HFFc6 (cell line): ENCODE measurements at places on chromosomes 1 and 21.

DNA sequence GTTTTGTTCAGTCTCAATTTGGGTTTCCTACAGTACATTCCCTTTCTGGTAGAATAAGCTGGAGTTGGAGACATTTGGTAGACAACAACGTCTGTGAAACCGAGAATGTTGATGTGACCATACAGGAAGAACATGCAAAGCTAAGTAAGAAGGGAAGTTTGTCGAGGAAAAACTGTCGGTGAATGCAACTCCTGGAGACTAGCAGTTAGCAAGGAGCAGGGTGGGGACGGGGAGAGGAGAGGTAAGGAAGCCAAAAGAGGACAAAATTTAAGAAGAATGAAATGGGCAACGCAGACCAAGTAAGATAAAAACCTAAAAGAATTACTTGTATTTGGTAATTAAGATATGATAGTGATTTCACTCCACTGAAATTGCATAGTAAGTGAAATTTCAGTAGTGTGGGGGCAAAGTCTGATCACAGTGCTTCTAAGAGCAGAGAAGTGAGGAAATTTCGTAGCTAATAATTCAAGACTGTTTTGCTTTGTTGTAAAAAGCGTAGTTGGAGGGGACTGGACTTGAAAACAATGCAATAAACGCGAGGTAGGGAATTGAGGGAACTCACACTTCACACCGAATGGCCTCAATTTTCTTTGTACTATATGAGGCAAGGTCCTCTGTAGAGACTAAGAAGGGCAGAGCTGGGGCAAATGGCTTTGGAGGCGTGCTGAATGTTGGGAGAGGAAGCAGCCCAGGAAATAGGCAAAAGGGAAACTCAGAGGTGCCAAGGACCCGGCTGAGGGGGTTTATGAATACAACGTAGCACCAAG is 787 bp upstream of the GIPC2 start:
- H3K36me3 ChIP-seq = no peaks in the 10 kb centered on the region
- peaks cover 22% of the 10 kb centered on the region for H3K4me1 ChIP-seq
- peaks cover 17% of the 10 kb centered on the region; the same call in 1 of the 2 replicates for H3K27me3 ChIP-seq
- no peak overlapping the region for H3K27ac ChIP-seq
- H3K4me3 ChIP-seq = peak overlapping the region; percentile 37

- no peaks in the 10 kb centered on the region for H3K36me3 ChIP-seq
- H3K4me1 ChIP-seq = no peaks in the 10 kb centered on the region
- H3K27me3 ChIP-seq = peaks cover 52% of the 10 kb centered on the region
- H3K27ac ChIP-seq = no peak overlapping the region
Measured at GRCh38 chr1:204684571-204685235, 835 bp downstream of the LRRN2 start.

GRCh38 chr1:87853576-87854351 is 525.1 kb downstream of the LMO4 start:
- H3K36me3 ChIP-seq = no peaks in the 10 kb centered on the region
- peak overlapping the region; percentile 66 for H3K4me3 ChIP-seq
- no peaks in the 10 kb centered on the region for H3K27me3 ChIP-seq
- DNase-seq = peak; percentile 28
- H3K4me1 ChIP-seq = peaks cover 16% of the 10 kb centered on the region

- peaks cover 17% of the 10 kb centered on the region for H3K27me3 ChIP-seq
- no peak overlapping the region for H3K27ac ChIP-seq
- H3K36me3 ChIP-seq = no peaks in the 10 kb centered on the region
- peak; percentile 33 for DNase-seq
Measured at GRCh38 chr21:38380481-38381137, 117.7 kb downstream of the ERG start.

GRCh38 chr1:227917081-227917950 is 30.4 kb downstream of the WNT9A start:
- H3K36me3 ChIP-seq = no peaks in the 10 kb centered on the region
- H3K27ac ChIP-seq = no peak overlapping the region
- H3K27me3 ChIP-seq = no peaks in the 10 kb centered on the region; the same call in 1 of the 2 replicates
- DNase-seq = no peak

DNA sequence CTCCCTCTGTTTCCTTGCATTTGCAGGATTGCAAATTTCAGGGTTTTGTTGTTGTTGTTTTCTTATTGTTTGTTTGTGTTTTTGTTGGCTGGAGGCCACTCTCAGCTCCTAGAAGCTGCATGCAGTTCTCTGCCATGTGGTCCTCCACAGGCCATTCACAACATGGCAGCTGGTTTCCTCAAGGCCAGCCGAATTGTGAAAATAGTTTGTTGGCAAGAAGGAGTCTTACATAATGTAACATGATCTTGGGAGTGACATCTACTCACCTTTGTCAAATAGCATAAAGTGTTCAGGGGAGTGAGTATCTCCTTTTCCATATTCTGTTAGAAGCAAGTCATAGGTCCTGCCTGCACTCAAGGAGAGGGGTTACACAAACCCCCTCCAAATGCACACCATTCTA is 10.6 kb upstream of the UAP1 start:
- no peaks in the 10 kb centered on the region for H3K36me3 ChIP-seq
- DNase-seq = no peak
- no peak overlapping the region for H3K4me3 ChIP-seq
- H3K4me1 ChIP-seq = peaks cover 27% of the 10 kb centered on the region
- H3K27me3 ChIP-seq = no peaks in the 10 kb centered on the region; the same call in 1 of the 2 replicates
- H3K27ac ChIP-seq = no peak overlapping the region

GRCh38 chr1:236469466-236469865 is 54.3 kb upstream of the LGALS8 start:
- no peak overlapping the region for H3K4me3 ChIP-seq
- no peaks in the 10 kb centered on the region for H3K4me1 ChIP-seq
- peaks cover 18% of the 10 kb centered on the region for H3K27me3 ChIP-seq
- no peak for DNase-seq

- DNase-seq = no peak
- H3K27ac ChIP-seq = no peak overlapping the region
- H3K4me1 ChIP-seq = no peaks in the 10 kb centered on the region
- no peak overlapping the region for H3K4me3 ChIP-seq
Measured at GRCh38 chr1:53264048-53264447, 25.7 kb upstream of the MAGOH start.

GRCh38 chr1:162709132-162709860 is 77.0 kb downstream of the DDR2 start:
- peaks cover 46% of the 10 kb centered on the region for H3K36me3 ChIP-seq
- H3K27ac ChIP-seq = peak overlapping the region; percentile 87
- H3K27me3 ChIP-seq = peaks cover 5% of the 10 kb centered on the region
- H3K4me1 ChIP-seq = peaks cover 80% of the 10 kb centered on the region

DNA sequence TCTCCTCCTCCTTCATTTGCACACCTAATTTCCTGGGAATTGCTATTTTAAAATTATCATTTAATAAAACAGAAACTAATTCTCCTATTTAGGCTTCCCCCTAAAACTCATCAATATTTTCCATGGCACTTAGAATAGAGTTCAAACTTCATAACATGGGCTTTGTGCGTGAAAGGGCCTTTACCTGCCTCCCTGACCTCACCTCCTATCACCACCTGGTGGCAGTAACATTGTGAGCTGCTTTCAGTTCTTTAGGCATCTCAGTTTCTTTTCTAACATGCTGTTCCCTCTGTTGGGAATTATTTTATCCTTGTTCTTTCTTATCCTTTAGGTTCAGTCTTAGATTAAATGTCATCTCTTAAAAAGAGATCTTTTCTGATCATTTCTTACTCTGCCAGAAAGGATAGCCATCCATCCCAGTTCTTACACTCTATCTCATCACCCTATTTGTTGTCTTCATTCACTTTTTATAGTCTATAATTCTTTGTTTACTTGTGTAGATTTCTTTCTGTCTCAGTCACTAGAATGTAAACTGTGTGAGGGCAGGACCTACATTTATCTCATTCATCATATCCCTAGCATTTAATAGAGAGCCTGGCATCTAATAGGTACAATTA is 133.8 kb upstream of the KIAA1614 start:
- H3K36me3 ChIP-seq = no peaks in the 10 kb centered on the region
- no peak for DNase-seq
- no peak overlapping the region for H3K27ac ChIP-seq
- no peaks in the 10 kb centered on the region for H3K27me3 ChIP-seq
- peaks cover 29% of the 10 kb centered on the region for H3K4me1 ChIP-seq

- DNase-seq = no peak
- H3K27ac ChIP-seq = no peak overlapping the region
- H3K27me3 ChIP-seq = peaks cover 2% of the 10 kb centered on the region; the same call in 1 of the 2 replicates
- H3K36me3 ChIP-seq = no peaks in the 10 kb centered on the region
- H3K4me1 ChIP-seq = no peaks in the 10 kb centered on the region
Measured at GRCh38 chr1:88455621-88456256, 228.3 kb upstream of the PKN2 start.

DNA sequence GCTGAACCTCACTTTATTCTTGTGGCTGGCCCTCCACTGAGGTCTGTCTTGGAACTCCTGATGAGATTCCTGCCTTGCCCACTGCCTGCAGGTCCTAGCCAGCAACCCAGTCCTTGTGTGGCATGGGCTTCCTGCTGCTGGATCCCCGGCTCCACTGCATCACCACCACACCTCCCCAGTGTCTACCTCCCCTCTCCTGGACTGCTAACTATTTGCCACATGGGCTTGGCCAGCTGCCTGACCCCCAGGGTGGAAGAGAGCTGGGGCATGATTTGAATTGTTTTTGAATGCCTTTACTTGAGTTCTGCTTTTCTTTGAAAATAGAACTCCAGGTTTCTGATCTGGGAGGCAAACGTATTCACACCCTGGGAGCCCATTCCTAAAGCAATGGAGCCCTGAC is 41.2 kb downstream of the SPAG17 start:
- no peak for DNase-seq
- H3K27me3 ChIP-seq = peaks cover 1% of the 10 kb centered on the region; the same call in 1 of the 2 replicates
- no peaks in the 10 kb centered on the region for H3K36me3 ChIP-seq
- H3K27ac ChIP-seq = no peak overlapping the region
- H3K4me1 ChIP-seq = peaks cover 50% of the 10 kb centered on the region

DNA sequence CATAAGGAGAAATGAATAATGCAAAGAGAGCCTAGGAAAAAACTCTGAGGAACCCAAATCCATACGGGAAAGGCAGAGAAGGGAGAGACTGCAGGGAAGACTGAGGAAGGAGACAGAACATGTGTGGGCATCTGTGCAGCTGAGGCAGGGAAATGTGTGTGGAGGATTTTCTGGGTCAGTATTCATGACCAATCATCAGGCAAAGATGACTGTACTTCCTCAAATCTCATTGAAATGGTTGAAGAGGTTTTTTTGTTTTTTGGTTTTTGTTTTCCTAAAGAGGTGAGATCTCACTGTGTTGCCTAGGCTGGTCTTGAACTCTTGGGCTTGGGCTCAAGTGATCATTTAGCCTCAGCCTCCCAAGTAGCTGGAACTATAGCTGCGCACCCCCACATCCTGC is 15.7 kb downstream of the DIP2A start:
- no peaks in the 10 kb centered on the region for H3K27me3 ChIP-seq
- no peak overlapping the region for H3K4me3 ChIP-seq
- peaks cover 18% of the 10 kb centered on the region for H3K36me3 ChIP-seq
- no peak for DNase-seq
- no peak overlapping the region; the same call in 1 of the 2 replicates for H3K27ac ChIP-seq
- H3K4me1 ChIP-seq = peaks cover 31% of the 10 kb centered on the region

DNA sequence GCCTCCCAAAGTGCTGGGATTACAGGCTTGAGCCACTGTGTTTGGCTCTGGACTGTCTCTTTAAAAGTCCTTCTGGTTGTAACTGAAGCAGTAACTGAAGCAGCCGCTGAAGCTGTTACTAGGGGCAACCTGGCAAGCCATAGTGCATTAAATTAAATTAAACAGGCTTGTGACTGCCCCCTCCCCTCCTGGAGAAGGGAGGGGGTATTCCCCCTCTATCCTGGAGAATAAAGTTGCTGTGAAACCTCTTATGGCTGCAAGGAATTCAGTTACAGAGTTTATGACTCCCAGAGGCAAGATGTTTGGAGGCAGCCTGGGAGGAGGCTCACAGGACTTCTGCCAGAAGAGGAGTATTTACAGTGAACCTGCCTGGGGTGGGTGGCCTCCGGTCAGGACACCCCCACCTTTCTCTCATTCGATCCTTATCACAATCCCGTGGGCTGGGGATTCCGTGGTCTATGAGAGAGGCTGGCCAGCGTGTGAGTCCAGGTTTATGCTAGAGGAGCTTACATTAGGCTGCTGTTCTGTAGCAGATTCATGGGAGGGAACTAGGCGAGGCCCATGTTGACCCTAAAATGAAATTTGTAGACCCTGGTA is 8.3 kb downstream of the TTC22 start:
- H3K27me3 ChIP-seq = peaks cover 12% of the 10 kb centered on the region
- H3K27ac ChIP-seq = no peak overlapping the region
- no peak overlapping the region for H3K4me3 ChIP-seq

DNA sequence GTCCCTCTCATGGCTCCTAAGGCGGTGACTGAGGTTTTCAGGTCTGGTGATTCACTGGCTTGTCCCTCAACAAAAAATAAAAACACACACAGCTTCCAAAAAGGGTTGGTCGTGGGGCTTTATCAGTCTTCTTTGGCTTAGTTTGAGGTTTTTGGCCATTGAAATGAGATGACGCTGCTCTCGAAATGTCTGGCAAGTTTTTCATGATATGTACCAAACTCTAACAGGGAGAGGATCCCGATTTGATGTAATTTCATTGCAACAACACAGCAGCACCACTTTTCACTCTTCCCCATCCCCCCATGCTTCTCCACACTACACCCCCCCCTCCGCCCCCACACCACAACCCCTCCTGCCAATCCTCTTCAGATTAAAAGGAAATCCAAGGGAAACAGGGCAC is 187.1 kb upstream of the NFIA start:
- no peaks in the 10 kb centered on the region for H3K4me1 ChIP-seq
- H3K36me3 ChIP-seq = no peaks in the 10 kb centered on the region
- H3K27me3 ChIP-seq = no peaks in the 10 kb centered on the region; the same call in none of the 2 replicates
- no peak for DNase-seq
- no peak overlapping the region for H3K4me3 ChIP-seq

DNA sequence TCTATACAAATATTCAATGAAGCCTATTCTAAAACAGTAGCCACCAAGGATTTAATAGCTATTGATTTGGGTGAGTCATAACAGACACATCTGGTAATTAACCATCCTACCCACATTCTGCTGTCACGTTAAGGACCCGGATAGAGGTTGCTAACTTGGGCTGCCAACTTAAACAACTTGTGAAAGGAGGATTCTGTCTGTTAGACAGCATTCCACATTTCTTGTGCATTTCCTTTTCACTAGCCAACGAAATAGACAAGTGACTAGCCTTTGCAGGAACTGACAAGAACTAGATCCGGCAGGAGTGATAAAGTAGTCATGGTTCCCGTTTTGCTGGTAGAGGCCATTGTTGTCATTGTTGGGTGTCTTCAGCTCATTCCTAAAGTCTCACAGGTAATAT is 9.5 kb downstream of the DSCAM start:
- H3K27ac ChIP-seq = peak overlapping the region; percentile 74
- H3K4me3 ChIP-seq = peak overlapping the region; percentile 31; the same call in 1 of the 2 replicates
- H3K36me3 ChIP-seq = peaks cover 10% of the 10 kb centered on the region
- peaks cover 1% of the 10 kb centered on the region; the same call in 1 of the 2 replicates for H3K27me3 ChIP-seq
- peak; percentile 8 for DNase-seq

GRCh38 chr1:179012038-179012437 is 13.7 kb upstream of the FAM20B start:
- no peaks in the 10 kb centered on the region; the same call in 1 of the 2 replicates for H3K27me3 ChIP-seq
- H3K4me3 ChIP-seq = no peak overlapping the region
- no peaks in the 10 kb centered on the region for H3K36me3 ChIP-seq

DNA sequence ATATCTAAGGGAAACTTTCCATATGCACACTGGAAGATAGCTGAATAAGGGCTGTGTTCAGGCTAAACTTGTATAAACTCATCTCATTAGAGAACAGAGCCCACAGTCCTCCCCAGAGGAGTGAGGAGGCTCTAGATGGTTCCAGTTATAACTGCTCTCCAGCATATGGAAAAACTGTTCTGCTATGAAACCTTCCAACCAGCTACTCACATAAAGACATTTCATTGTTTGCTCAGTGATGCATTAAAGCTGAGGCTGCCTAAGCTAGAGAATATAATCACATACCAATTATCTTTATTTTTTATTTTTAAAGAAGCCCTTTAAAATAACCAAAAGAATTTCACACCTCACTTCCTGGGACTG is 13.3 kb downstream of the AHCYL1 start:
- H3K27me3 ChIP-seq = no peaks in the 10 kb centered on the region; the same call in 1 of the 2 replicates
- H3K27ac ChIP-seq = peak overlapping the region; percentile 40; the same call in 1 of the 2 replicates
- no peak for DNase-seq
- 0 out of 2 replicates have a peak, but pooled peaks cover 12% of the 10 kb centered on the region for H3K36me3 ChIP-seq
